ENCODE measurements at places on chromosomes 13 and 19. TPM values are rescaled to one million over a fixed set of nuclear protein-coding genes. Genes with fewer than 3 reads are reported as not detected.

- no peak for DNase-seq
Measured at GRCh38 chr13:105814219-105814901, 721.1 kb downstream of the EFNB2 start.

- DNase-seq = no peak
Measured at GRCh38 chr19:14168259-14168972, 32.0 kb upstream of the ASF1B start.

GRCh38 chr19:50794074-50794875 lies 4.1 kb downstream of the ACP4 start:
- DNase-seq = no peak

Gene STOML3
- not detected for total RNA-seq

DNA sequence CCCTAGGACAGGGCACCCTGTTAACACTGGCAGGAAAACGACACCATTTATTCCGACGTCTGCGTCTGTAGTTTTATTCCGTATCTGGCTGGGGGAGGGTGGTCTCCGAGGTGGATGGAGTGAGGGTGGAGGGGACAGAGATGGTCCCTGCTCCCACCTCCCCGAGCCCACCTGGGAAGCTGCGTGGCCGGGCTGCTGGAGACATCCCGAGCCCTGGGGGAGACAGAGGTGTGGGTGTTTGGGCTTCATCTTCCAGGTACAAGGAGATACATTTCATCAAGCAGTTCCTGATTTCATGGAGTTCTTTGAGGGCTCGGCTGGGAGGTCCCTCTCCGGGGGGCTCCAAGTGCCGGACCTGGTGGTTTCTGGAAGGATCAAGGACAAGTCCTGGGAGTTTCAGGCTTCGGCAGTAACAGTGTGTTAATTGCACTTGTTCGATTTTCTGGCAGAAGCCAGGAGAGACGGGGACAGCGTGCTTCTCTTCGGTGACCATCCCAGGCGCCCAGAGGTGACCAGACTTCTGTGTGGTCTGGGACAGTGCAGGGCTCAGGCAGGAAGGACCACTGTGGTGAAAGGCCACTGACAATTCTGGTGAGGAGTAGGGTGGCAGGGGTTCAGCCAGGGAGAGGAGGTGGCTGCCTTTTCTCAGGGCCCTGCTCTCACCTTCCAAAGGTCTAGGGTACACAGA lies 20.1 kb upstream of the MKNK2 start:
- DNase-seq = no peak
